ENCODE measurements at places on chromosomes 5 and 9.

GRCh38 chr9:135247227-135247930 lies 159.9 kb downstream of the OLFM1 start:
- DNase-seq: no peak

GRCh38 chr5:142097681-142098080 lies 10.9 kb upstream of the NDFIP1 start:
- DNase-seq: no peak

GRCh38 chr5:44708602-44709001 lies 100.1 kb upstream of the MRPS30 start:
- no peak for DNase-seq

- no peak for DNase-seq
These were observed 5.7 kb upstream of the SYK start for GRCh38 chr9:90795871-90796317.

- DNase-seq: no peak
These were observed 1.8 kb downstream of the SEMA5A start for GRCh38 chr5:9544056-9544455.

GRCh38 chr9:113895526-113895925 lies 19.4 kb downstream of the ZNF618 start:
- no peak for DNase-seq

DNA sequence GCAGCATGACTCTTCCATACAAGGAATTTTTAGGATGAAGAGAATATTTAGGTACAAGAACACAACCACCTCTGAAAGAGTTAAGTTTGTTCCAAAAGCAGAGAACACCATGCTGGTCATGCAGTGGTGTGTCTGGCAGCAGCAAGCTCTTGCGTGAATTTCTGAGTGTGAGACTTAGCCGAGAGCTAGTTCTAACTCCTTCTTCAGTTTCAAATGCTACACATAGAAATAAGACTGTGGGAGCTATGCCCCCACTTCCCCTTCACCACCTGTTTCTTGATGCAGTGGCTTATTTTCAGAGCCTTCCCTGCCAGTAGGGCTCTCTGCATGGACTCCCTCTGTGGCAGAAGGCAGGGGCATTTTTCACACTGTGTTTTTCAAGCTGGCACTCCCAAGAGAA lies 122.9 kb upstream of the ZNF366 start:
- DNase-seq: no peak

DNA sequence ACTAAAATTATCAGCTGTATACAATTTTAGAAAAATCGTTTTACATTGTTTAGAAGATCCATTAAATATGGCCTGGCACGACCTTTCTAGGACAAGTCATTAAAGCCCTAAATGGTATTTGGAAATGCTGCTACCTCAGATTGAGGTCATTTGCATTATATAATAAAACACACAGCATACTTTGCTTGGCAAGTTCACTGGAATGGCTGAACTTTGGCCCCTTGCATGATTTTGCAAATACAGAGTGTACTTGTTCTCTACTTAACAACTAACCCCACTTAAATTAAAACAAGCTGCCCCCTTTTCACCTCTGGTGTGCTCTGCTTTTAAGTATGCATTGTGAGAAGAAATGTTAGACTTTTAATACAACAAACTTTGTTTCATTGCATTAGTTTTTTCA lies 860.1 kb downstream of the PTPRD start:
- DNase-seq: no peak

- no peak for DNase-seq
These were observed 56.9 kb upstream of the ALDH1A1 start for GRCh38 chr9:73009649-73010288.

- DNase-seq: no peak
These were observed 110.8 kb downstream of the HMHB1 start for GRCh38 chr5:143922718-143923117.

DNA sequence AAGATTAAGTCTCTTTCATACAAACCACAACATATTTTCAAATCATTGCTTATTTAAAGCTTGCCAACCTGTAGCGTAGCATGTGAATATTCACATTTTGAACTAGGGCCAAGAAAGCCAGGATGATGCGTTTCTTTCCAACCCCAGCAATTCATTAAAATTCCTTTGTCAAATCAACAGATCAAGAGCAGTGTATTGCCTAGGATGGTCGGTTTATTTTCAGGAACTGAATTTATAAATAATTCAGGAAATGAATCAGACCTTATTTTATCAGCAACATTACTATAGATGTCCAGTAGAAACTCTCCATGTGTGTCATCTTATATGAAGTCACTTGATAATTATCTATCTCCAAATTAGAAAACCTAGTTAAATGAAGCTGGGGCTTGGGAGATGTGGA lies 13.2 kb upstream of the AUH start:
- DNase-seq: no peak

- DNase-seq: no peak
These were observed 53.9 kb upstream of the POMT1 start for GRCh38 chr9:131448818-131449217.

- no peak for DNase-seq
These were observed 205.2 kb upstream of the ADCY2 start for GRCh38 chr5:7190712-7191250.

GRCh38 chr5:113552137-113552536 lies 38.6 kb downstream of the YTHDC2 start:
- no peak for DNase-seq

Data from activated T-cell treated with anti-CD3 and anti-CD28 coated beads for 24 hours (primary cell).